ENCODE measurements at places on chromosomes 2 and 18.
A peak's percentile ranks its signal among the peaks of the same experiment; 100 is the strongest.

GRCh38 chr2:56315376-56315775, 131.6 kb downstream of the CCDC85A start:
- no peak for DNase-seq

DNA sequence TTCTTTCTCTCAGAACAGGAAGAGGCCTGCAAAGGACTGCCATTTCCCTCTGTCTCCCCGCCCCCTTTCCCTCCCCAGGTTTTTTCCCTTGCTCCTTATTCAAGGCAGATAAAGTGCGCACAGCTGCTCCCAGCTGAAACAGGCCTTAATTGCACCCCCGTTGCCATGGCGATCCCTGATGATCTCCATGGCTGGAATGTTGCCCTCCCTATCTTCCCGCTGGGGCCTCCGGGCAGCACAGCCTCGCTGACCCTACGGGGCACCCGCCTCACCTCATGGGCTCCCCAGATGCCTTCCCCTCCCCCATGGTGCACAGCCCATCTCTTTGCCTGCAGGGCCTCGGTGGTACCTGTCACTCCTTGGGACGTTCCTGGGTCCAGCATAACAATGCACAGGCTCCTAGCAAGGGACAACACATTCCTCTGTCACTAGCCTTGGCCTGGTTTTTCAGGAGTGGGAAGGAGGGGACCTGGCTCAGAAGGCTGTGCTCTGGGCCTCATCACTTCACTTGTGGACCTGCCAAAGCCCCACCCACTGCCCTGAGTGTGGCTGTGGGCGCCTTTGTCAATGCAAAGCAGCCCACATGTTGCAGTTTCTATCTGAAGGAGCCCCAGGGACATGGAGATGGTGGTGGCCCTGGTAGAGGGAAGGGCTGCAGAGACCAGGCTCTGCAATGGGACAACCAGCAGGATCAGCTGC, 115.0 kb downstream of the CELF4 start:
- peak; percentile 83 for DNase-seq

GRCh38 chr2:190318514-190318913, 1.1 kb downstream of the HIBCH start:
- no peak for DNase-seq

DNA sequence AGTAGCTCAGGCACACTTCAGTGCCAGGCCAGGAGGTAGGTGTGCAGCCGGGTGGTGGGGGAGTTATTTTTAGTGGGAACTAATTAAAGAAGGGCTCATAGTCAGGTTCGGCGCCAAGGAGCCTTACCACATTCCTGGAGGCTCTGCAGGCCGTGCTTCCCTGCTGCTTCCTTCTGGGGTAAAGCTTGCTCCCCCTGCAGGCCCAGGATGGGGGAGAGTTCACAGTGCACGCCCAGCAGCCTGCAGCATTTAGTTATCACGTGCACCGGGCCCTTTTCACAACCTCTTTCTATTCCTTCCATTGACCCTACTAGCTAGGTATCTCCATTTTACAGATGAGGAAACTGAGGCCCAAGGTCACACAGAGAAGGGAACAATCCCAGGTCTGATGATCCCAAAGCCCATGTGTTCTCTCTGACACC, 2.5 kb downstream of the KCNF1 start:
- DNase-seq: no peak

DNA sequence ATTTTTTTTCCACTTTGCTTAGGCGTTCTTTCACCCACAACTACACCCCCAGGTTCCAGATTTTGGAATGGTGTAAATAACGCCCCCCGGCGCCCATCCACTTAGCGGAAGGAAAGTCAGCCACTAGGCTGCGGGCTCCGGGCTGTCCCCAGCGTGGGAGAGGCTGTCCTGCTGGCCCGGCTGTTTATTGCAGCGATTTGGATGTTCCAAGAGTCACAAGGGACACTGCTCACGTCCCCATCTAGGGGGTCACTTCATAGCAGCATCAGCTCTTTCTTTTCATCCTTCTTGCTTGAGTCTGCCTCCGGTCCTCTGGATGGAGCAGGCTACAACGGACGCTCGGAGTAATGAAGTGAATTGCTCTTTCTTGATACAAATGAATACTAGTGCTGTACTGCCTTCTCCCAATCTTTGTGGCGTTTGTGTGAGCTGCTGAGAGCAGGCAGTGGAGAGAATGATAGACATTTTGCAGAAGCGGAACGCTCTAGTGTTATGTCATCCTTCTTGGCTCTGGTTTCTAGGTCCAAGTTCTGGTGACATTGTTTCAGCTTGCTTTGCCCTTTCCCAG, 50.7 kb upstream of the PAIP2B start:
- peak; percentile 86 for DNase-seq

- DNase-seq: no peak
These were observed 33.3 kb downstream of the TMEM37 start for GRCh38 chr2:119464981-119465380.

GRCh38 chr2:111219285-111219684, 98.6 kb downstream of the BCL2L11 start:
- DNase-seq: peak; percentile 49

DNA sequence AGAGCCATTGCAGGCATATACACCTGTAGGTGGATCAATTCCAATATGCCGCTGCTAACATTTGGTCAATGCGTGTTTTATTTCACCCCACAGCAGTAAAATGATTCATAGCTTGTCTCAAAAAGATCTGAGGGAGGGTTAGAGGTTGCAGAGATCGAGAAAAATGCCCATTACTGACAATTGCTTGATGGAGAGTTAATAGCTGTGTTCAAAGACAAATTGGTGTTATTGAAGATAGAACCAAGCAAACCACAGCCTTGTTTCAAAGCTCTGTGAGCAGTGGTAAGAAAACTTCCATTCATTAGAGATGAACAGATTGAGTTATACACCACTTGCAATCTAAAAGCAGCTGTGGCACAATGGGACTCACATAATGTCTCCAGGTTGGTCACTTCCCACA, 95.4 kb downstream of the KCNE4 start:
- no peak for DNase-seq

DNA sequence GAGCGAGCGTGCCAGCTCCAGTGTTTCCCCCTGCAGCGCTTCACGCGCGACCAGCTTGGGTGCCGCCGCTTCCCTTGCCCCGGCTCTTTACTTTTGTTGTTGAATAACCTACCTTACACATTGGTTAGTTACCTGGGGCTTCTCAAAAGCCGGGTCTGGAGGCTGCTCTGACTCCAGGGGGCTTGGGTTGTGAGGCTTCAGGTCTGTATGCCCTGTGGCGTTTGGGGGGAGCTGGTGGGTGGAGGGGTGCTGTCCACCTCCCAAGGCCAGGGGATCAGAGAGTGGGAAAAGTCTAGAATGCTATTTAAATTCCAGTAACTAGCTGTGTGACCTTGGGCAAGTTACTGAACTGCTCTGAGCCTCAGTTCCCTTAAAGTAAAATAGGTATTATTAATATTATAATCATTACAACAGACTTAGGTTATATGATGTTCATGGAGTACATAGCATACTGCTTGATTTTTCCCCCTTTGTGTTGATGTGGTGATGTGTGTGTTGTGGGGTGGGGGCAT, 770 bp downstream of the LYPD6B start:
- DNase-seq: no peak

GRCh38 chr2:195343540-195343939, 313.5 kb upstream of the SLC39A10 start:
- no peak for DNase-seq

GRCh38 chr2:160736148-160737028, 242.8 kb upstream of the RBMS1 start:
- no peak for DNase-seq

DNA sequence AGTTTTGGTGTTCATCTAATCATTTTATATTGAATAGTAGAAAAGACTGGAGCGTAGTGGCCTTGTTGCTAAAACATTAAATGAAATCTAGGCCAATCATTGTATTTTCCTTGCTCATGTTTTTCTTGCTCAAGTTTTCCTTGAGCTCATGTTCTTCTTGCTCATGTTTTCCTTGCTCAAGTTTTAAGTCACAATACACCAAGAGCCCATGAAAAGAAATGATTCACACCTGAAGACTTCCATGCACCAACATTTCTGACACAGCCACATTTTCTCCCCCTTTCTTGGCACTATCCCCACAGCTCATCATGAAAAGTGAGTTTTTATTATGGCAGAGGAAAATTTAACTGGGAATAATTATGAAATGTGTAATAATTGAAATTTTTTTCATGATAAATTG, 92.0 kb downstream of the LRP1B start:
- no peak for DNase-seq

GRCh38 chr18:34158881-34159690, 65.6 kb downstream of the NOL4 start:
- peak; percentile 87 for DNase-seq

GRCh38 chr2:74385396-74385795, 5.3 kb upstream of the DCTN1 start:
- no peak for DNase-seq

DNA sequence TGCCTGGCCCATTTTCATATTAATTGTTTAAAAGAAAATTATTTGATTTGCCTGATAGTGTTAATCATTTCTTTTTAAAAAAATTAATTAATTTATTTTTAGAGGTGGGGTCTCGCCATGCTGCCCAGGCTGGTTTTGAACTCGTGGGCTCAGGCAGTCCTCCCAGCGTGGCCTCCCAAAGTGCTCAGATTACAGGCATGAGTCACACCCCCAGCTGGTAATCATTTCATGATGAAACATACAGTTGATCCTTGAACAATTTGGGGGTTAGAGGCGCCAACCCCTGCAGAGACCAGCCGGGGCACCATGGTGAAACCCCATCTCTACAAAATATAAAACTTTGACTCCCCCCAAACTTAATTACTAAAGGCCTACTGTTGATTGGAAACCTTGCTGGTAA, 7.9 kb downstream of the GPN1 start:
- DNase-seq: no peak

GRCh38 chr2:111119822-111120252, 877 bp upstream of the BCL2L11 start:
- no peak for DNase-seq

- no peak for DNase-seq
These were observed 6.2 kb upstream of the MYL12B start for GRCh38 chr18:3255611-3256165.

DNA sequence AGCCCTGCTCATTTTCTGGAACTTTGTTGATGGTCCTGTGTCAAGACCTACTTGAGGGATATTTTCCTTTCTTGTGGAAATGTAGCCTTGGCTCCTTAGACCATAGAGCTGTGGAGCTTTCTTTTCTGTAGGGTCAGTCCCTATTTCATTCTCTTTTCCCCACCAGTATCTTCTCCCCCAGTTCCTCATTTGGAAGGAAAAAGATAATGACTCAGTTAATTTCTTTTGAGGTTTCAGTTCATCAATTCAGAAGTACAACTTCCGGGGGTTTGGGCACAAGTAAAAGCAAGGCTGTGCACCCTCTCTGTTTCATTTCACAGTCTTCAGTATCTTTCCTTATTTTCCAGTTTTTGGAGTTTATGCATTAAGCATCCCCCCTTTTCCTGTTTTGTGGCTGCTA, 70.7 kb downstream of the CDC42EP3 start:
- DNase-seq: no peak

DNA sequence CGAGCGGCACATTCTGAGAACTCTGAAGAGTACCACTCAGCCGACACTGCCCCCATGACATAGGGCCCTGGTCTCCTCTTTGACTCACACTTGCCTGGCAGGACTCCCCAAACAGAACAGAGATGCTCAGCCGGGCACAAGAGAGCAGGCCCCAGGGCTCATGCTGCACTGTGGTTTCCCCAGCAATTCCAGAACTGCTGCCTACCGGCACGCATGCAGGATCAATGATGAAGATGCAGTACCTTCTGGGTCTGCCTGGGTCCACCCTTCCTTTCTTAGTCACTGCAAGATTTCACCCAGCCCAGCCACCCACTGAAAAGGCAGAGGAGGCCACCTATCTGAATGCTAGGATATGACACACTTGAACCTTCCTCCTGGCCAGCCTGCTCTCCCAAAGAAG, 49.4 kb downstream of the BCL11A start:
- DNase-seq: no peak

DNA sequence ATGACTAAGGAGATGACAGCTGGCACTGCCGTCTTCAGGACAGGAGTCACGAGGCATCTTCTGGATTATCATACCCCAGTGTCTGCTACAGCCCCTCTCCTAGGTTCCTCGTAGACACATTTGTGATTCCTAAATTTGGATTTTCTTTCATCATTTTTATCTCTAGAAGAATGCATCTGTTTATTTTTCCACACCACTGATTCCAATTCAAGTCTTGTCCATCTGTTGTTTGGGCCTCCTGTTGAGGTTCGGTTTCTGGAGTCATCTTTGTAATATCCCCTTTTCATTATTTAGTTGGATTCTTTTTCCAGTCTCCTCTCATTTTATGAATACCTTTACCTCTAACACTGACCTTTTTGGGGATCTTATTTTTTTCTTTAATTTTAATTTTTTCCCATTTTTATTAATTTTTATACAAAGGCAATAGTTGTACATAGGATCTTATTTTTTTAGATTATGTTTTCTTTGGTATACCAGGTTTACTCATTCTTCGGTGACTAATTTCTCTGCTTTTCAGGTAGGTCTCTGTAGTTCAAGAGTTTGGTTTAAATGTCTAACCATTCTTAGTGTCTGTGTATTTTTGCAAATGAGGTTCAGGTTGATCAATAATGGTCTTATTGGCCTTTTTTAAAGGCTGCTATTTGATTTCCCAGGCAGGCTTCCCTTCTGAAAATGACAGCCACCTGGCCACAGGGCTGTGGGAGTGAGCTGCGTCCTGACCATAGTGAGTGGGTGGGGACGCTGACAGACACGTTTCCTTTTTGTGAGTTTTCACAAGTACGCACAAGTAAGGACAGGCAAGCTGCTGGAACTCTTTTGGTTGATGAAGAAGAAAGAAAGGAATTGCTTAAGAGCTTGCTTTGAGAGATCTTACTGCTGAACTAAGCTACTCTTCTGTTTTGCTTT, 34.5 kb downstream of the FARP2 start:
- no peak for DNase-seq

GRCh38 chr2:240225131-240225530, 84.7 kb upstream of the OTOS start:
- peak; percentile 36 for DNase-seq

- DNase-seq: no peak
These were observed 128.0 kb downstream of the ABCA12 start for GRCh38 chr2:215010390-215010789.

DNA sequence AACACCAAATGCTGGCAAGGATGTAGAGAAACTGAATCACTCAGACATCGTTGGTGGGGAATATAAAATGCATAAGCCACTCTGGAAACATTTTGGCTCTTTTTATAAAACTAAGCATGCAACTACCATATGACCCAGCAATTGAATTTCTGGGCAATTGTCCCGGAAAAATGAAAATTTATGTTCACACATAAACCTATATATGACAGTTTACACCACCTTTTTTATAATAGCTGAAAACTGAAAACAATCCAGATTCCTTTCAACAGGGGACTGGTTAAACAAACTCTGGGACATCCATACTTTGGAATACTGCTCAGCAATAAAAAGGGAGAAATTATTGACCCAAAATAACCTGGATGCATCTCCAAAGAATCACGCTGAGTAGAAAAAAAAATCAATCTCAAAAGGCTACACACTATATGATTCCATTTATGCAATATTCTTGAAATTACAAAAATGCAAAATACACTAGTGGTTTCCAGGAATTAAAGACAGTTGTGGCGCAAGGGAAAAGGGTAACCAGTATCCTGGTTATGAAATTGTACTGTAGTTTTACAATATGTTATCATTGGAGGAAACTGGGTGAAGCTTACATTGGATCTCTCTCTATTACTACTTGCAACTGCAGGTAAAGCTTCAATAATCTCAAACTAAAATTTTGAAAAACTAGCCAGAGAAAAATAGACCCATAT, 130.2 kb upstream of the PID1 start:
- DNase-seq: no peak
